ENCODE measurements at places on chromosomes 12 and 14. TPM values are rescaled to one million over a fixed set of nuclear protein-coding genes. Genes with fewer than 3 reads are reported as not detected.

GRCh38 chr12:13008741-13009380, 8.8 kb upstream of the HEBP1 start:
- no peak for DNase-seq

DNA sequence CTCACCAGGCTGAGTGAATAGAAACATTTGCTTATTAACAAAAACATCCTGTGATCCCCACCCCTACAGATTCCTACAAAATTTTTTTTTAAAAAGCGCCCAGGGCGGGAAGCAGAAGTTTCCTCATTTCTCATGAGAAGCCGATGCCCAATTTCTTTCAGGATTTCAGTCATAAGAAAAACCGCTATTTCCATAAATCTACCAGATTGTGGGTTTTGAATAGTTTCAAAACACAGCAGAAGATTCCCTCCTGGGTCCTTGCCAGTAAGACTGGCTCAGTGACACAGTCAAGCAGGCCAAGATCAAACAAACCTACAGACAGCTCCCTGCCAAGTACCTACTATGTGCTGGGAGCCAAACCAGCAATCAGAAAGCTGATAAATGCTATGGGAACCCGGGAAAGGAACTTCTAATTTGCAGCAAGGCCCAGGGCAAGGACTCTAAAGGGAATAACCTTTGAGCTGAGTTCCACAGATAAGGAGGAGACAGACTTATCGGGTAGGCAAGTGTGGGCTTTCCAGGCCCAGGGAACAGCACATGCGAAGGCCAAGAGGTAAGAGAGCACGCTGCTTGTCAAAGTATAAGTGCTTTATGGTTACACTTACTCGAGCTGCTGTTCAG, 68.7 kb downstream of the CCDC88C start:
- no peak for DNase-seq

PPP1R1A gene
- total RNA-seq = 1.5 TPM

KRT79 gene
- not detected for total RNA-seq

DNA sequence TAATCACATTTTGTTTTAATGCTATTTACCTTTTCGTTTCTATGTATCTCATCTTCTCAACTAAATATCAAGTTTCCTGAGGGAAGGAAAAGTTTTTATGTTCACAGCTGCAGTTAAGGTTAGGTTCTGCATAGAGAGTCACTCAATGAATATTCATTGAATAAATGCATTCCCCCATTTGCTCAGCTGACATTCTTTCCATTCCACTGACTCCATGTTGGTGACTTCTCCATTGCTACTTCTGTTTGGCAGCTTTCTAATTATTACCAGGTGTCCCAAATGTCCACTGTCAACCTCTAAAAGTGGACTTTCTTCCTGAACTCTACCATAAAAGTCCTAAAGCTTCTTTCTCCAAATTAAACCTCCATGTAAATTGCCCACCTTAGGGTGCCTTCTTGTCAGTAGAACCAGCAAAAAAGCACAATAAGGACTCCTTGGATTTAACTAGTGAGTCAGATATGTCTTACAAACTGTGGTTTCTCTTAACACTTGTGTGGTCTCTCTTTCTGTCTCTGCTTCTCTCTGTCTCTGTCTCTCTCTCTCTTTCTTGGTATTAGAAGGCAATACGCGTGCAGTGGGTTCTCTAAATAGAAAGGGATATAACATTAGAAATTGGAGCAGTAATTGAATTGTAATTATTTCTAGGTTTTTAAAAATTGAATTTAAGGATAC, 85.9 kb downstream of the TMEM117 start:
- no peak for DNase-seq

ANKRD33 gene
- not detected for total RNA-seq

DPPA3 gene
- not detected for total RNA-seq

DNA sequence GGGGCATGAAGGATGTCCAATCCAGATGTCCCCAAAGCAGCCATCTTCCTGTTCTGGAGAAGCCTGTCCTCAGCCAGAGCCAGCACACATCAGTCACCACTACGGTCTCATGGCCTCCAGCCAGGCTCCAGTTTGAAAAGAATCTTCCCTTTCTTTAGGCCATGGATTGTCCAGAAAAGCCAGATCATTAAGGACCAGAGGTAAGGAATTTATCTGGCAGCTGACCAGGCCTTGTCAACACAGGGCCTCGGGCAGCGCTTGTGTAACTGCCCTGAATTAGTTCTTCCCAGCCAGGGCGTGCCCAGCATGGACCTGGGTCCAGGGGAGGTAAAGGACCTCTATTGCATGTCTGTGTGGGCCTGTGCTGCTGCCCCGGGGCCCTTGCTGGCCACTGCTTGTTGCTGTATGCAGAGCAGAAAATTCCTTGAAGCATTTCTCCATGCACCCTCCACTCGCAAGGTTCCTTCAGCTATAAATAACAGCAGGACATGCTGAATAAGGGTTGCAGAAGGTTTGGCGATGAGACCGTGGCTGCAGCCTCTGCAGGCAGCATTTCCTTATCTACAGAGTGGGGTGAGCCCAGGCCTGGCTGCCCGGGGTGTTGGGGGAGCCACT, 21.7 kb upstream of the VPS37B start:
- DNase-seq = peak; percentile 84

DNA sequence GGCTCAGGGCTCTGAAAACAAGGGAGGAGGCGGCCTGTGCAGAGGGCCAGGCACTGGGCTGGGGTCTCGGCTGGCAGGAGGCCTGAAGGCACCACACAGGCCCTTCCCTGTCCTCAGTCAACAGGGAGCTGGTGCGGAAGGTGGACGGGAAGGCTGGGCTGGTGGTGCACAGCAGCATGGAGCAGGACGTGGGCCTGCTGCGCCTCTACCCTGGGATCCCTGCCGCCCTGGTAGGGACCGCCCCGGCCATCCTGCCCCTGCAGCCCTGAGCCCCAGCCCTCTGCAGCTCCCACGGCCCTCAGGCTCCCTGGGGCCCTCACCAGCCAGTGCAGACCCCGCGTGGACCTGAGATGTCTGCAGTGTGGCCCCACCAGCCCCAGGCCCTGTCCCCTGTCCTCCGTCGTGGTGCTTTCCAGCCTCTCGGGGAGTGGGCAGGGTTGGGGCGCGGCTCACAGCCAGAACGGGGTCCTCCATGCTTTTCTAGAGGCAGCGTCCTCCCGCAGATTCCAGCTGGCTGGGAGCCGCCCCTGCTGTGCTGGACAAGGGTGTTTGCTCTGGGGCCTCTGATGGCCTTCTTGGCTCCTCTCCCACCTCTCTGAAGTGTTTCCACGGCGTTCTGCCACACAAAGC, 18.1 kb downstream of the ASPG start:
- peak; percentile 47 for DNase-seq

DNA sequence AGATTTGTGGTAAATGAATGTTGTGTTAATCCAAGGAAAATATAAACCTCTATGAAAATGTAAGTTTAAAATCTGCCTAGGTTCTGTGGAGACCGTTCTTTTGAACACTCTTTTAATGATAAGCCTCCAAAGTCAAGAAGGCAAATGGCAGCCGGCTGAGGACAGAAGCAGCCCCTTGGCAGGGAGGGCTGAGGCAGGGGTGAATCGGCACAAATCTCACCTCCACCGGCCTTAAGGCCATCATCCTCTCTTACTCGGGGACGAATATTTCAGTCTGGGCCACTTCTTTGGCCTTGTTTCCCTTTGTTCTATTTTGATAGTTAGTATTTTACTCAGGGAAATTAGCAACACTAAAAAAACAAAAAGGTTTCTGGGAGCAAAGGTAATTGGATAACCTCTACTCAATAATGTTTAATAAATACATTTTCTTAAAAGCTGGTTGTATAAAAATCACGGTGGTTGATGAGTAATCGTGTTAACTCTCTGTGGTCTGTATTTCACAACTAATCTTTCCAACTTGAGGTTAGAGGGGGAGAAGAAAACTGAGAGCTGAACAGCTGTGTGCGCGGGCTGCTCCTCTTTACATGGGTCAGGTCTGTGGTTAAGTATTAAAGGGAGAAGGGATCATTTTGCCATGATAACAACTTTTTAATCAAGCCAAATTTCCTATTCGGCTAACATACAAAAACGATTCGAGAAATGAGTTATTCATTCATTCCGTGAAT, 18.6 kb downstream of the LGMN start:
- no peak for DNase-seq

- DNase-seq = no peak
These were observed 1202.3 kb downstream of the BCL11B start for GRCh38 chr14:98069712-98070171.

EAPP gene
- total RNA-seq = 52.0 TPM

TAS2R9 gene
- total RNA-seq = not detected
